ENCODE measurements at places on chromosomes 5 and 9. TPM values are rescaled to one million over a fixed set of nuclear protein-coding genes. Genes with fewer than 3 reads are reported as not detected.

- no peaks in the 10 kb centered on the region for H3K36me3 ChIP-seq
- DNase-seq: no peak
- no peaks in the 10 kb centered on the region for H3K27me3 ChIP-seq
- peaks cover 7% of the 10 kb centered on the region for H3K4me1 ChIP-seq
- H3K4me3 ChIP-seq: no peak overlapping the region
These were observed 51.1 kb downstream of the RICTOR start for GRCh38 chr5:39023121-39023520.

- peaks cover 5% of the 10 kb centered on the region for H3K36me3 ChIP-seq
- peaks cover 26% of the 10 kb centered on the region for H3K4me1 ChIP-seq
- no peaks in the 10 kb centered on the region for H3K27me3 ChIP-seq
- DNase-seq: no peak
These were observed 21.1 kb downstream of the RGMB start for GRCh38 chr5:98794414-98795080.

The C9 gene
- not detected for total RNA-seq

GRCh38 chr5:34688015-34688810 lies 32.1 kb downstream of the RAI14 start:
- no peak overlapping the region for H3K27ac ChIP-seq
- no peaks in the 10 kb centered on the region for H3K27me3 ChIP-seq
- no peaks in the 10 kb centered on the region for H3K36me3 ChIP-seq
- H3K4me3 ChIP-seq: no peak overlapping the region
- DNase-seq: no peak
